A549 treated with ZK216348 at 1 μM for 4 hours (cell line): ENCODE measurements at places on chromosomes 12 and 14. TPM values are rescaled to one million over a fixed set of nuclear protein-coding genes. Genes with fewer than 3 reads are reported as not detected.

Gene CLEC6A
- not detected in 5 replicates for total RNA-seq

Gene FGF23
- total RNA-seq, result not detected in 5 replicates

Gene LRP1-AS
- total RNA-seq, result not detected in 5 replicates

Gene ZFYVE26
- 4.9 to 6.3 TPM (median 5.4 TPM) in 5 replicates for total RNA-seq

Gene SLC25A47
- total RNA-seq, result not detected in 5 replicates

Gene ANO4
- total RNA-seq, result 0.07 to 0.55 TPM (median 0.14 TPM) in 4 of 5 replicates, not detected in the other

Gene SERPINA5
- 0.12 to 0.21 TPM in 2 of 5 replicates, not detected in the others for total RNA-seq

Gene CLEC1A
- not detected in 5 replicates for total RNA-seq

Gene TSPAN8
- 0.21 to 0.69 TPM (median 0.45 TPM) in 4 of 5 replicates, not detected in the other for total RNA-seq

Gene TROAP
- 75.1 to 98.9 TPM (median 85.1 TPM) in 5 replicates for total RNA-seq

Gene ASB2
- total RNA-seq, result 0.60 to 2.0 TPM (median 1.0 TPM) in 5 replicates

Gene SOAT2
- total RNA-seq, result 0.14 to 0.75 TPM (median 0.23 TPM) in 5 replicates

Gene TECPR2
- total RNA-seq, result 4.0 to 9.7 TPM (median 8.7 TPM) in 5 replicates

Gene TEX52
- not detected in 5 replicates for total RNA-seq

Gene OVCH1
- not detected in 5 replicates for total RNA-seq

Gene SIX4
- 1.7 to 3.8 TPM (median 3.1 TPM) in 5 replicates for total RNA-seq

Gene IL22
- not detected in 5 replicates for total RNA-seq
